ENCODE measurements at places on chromosomes 12 and 14. TPM values are rescaled to one million over a fixed set of nuclear protein-coding genes. Genes with fewer than 3 reads are reported as not detected.

INHBE gene
- total RNA-seq: 8.4 TPM

- H3K36me3 ChIP-seq: no peaks in the 10 kb centered on the region
- H3K4me1 ChIP-seq: no peaks in the 10 kb centered on the region
- H3K27me3 ChIP-seq: peaks cover 6% of the 10 kb centered on the region
- no peak overlapping the region for H3K27ac ChIP-seq
Measured at GRCh38 chr14:30108975-30109700, 181.5 kb upstream of the PRKD1 start.

- H3K4me1 ChIP-seq: peaks cover 83% of the 10 kb centered on the region
- DNase-seq: no peak
- H3K27ac ChIP-seq: peak overlapping the region; percentile 97
- no peaks in the 10 kb centered on the region for H3K36me3 ChIP-seq
- H3K27me3 ChIP-seq: no peaks in the 10 kb centered on the region
- no peak overlapping the region for H3K4me3 ChIP-seq
Measured at GRCh38 chr14:89425931-89426330, 8.9 kb upstream of the FOXN3 start.

GRCh38 chr12:98883231-98883630 is 238.1 kb downstream of the APAF1 start:
- no peak overlapping the region for H3K4me3 ChIP-seq
- H3K27ac ChIP-seq: no peak overlapping the region
- H3K36me3 ChIP-seq: peaks cover 1% of the 10 kb centered on the region

DNA sequence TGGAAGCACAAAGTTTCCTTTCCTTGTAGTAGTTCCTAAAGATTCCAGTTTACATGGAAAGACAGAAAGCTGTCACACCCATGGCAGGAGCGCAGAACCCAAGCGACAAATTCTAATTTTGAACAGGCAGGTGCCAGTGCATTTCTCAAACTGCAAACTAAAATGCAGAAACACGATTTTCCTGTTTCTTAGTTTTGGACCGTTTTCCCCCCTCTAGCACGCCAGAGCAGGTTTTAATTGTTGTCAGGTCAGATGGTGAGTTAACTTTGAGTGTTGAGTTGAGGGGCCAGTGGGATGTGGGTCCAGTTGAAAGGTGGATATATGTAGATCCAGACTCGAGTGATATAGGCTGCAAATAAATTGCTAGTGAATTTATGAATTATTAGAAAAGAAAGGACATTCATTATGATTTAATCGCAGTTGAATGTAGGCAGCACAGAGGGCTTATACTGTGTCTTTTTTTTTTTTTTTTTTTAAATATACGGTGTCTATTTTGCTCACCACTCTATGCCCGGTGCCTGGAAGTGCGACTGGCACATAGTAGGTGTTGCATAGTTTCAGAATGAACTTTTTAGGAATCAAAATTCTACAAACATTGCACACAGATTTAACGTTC is 909 bp upstream of the ETFBKMT start:
- DNase-seq: no peak
- H3K4me1 ChIP-seq: peaks cover 8% of the 10 kb centered on the region
- H3K4me3 ChIP-seq: peak overlapping the region; percentile 91
- H3K27ac ChIP-seq: peak overlapping the region; percentile 25

SLC4A8 gene
- total RNA-seq: 2.4 TPM

TMPRSS12 gene
- not detected for total RNA-seq

- no peak overlapping the region for H3K4me3 ChIP-seq
- H3K27ac ChIP-seq: no peak overlapping the region
- H3K4me1 ChIP-seq: peaks cover 4% of the 10 kb centered on the region
- no peaks in the 10 kb centered on the region for H3K27me3 ChIP-seq
Measured at GRCh38 chr12:25311506-25311905, 60.8 kb upstream of the KRAS start.

KRT82 gene
- total RNA-seq: not detected

- H3K27ac ChIP-seq: peak overlapping the region; percentile 45
- no peak for DNase-seq
- peaks cover 29% of the 10 kb centered on the region for H3K4me1 ChIP-seq
- H3K4me3 ChIP-seq: no peak overlapping the region
- H3K36me3 ChIP-seq: no peaks in the 10 kb centered on the region
Measured at GRCh38 chr12:108772247-108772646, 40.9 kb upstream of the CORO1C start.

- H3K27ac ChIP-seq: peak overlapping the region; percentile 46
- no peaks in the 10 kb centered on the region for H3K27me3 ChIP-seq
- peaks cover 25% of the 10 kb centered on the region for H3K4me1 ChIP-seq
- no peak for DNase-seq
- H3K4me3 ChIP-seq: no peak overlapping the region
Measured at GRCh38 chr14:72525087-72525915, 368.6 kb downstream of the DPF3 start.

- H3K27me3 ChIP-seq: no peaks in the 10 kb centered on the region
- H3K4me1 ChIP-seq: peaks cover 49% of the 10 kb centered on the region
- DNase-seq: no peak
- peaks cover 6% of the 10 kb centered on the region for H3K36me3 ChIP-seq
Measured at GRCh38 chr14:95547626-95548327, 12.9 kb downstream of the GLRX5 start.

PCBP2 gene
- 638 TPM for total RNA-seq

AKAP6 gene
- total RNA-seq: 4.3 TPM

GRCh38 chr12:25025260-25025659 is 76.4 kb upstream of the BCAT1 start:
- no peak overlapping the region for H3K4me3 ChIP-seq
- H3K27ac ChIP-seq: no peak overlapping the region
- no peaks in the 10 kb centered on the region for H3K36me3 ChIP-seq
- no peak for DNase-seq
- no peaks in the 10 kb centered on the region for H3K27me3 ChIP-seq

DNA sequence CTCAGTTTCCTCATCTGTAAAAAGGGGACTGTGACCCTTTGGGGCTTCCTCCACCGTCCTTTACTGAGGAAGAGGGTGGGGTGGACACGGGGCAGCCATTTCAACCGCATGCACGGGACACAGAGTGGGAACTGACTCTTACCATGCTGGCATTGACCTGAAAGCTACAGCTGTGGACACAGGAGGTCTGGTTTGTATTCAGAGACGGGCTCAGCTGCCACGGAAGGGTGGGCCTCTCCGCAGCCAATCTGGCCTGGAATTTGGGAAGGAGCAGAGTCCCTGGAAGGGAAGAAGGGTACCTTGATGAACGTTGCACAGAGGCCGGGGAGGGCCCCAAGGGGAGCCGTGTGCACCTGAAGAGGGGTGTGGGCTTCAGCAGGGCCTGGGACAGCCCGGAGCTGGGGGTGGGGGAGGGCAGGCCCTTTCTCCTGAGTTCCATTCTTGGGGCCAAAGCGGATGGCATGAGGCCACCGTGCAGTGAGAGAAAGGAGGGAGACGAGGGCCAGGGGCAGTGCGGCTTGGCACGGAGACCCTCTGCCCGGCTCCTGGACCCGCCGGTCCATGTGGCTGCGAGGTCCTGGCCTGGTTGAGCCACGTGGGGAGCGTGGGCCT is 14.5 kb downstream of the TNFAIP2 start:
- H3K4me3 ChIP-seq: no peak overlapping the region
- H3K36me3 ChIP-seq: no peaks in the 10 kb centered on the region
- H3K27me3 ChIP-seq: peaks cover 14% of the 10 kb centered on the region
- no peak for DNase-seq
- no peak overlapping the region for H3K27ac ChIP-seq

DNA sequence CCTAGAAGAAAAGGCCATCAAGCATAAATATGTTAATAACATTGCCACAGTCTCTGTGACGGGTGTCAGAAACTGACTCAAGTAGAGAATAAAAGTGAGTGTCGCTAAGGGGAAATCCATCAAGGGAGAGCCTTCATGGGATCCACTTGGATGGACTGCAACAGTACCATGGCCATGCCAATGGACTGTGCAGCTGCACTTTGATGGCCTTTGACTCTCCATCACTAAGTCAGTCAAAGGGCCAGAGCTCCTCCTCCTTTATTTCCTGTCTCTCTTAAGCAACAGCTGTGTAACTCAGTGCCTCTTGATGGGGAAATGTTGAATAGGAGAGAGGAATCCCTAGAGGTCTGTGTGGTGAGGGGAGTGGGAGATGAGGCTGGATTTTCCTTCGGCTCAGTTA is 335.2 kb downstream of the BMP4 start:
- no peaks in the 10 kb centered on the region for H3K27me3 ChIP-seq
- DNase-seq: no peak
- peaks cover 38% of the 10 kb centered on the region for H3K4me1 ChIP-seq
- no peaks in the 10 kb centered on the region for H3K36me3 ChIP-seq
- peak overlapping the region; percentile 74 for H3K27ac ChIP-seq

TTC6 gene
- total RNA-seq: not detected

RNASE1 gene
- total RNA-seq: 0.72 TPM

DNA sequence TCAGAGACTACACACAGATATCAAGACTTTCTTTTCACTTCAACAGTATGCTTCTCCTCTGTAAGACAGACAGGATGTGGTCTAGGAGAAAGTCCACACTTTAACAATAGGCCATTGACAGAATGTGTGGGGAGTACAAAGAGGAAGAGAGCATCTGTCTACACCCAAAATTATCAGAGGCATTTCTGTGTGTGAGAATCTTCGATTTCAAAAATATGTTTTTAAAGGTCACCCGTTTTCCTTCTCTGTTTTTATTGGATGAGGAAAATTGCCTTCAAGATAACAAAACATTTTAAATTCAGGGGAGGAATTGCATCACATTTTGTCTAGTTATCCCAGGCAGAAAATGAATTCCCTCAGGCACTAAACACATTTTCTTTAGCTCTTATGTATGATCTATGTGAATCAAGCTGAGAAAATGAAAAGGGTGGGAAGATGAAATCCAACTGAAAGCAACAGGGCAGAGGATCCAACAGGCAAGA is 16.4 kb downstream of the NAV3 start:
- H3K27me3 ChIP-seq: no peaks in the 10 kb centered on the region
- DNase-seq: no peak
- no peak overlapping the region for H3K4me3 ChIP-seq

GRCh38 chr12:131074221-131075083 is 120.7 kb downstream of the ADGRD1 start:
- peak; percentile 68 for DNase-seq
- peaks cover 3% of the 10 kb centered on the region for H3K27me3 ChIP-seq
- no peaks in the 10 kb centered on the region for H3K36me3 ChIP-seq
- H3K4me3 ChIP-seq: no peak overlapping the region
- no peak overlapping the region for H3K27ac ChIP-seq
- H3K4me1 ChIP-seq: no peaks in the 10 kb centered on the region

RNASE7 gene
- not detected for total RNA-seq

DNA sequence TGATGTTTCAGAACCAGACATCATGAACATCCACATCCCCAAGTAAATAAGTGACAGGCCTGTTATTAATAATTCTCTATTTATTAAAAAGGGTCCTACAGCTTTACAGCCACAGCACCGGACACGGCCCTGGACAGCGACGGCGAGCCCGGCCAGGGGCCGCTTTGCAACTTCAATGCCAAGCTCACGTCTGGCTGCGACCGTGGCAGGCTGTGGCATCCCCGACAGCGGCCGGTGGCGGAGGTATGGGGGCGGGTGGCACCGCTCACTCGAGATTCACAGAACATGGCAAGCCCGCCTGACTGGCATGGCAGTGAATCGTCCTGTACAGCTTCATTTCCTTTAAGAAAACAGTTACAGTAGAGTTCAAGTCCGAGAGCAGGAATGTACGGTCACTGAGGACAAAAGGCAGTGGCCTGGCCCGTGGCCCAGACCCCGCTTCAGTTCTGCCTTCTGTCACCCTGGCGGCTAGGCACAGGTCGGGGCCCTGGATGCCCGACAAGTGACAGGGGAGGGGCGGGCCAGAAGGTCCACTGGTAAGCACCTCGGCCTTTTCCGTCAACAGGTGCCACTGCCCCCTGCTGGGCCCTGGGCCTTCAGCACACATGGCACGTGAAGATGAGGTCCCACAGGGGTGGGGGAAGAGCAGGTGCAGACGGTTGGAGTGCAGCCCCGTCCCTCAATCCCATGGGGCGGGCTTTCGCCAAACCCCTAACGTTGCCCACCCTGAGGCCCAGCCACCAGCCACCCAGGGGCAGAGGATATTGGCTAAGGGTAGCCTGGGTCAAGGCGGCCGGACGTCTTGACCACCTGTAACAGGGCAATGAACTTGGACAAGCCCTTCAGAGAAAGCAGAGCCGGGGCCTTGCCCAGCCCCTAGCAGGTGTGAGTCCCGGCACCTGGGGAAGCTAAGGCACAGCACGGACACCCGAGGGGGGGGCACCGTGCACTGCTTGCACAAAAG is 30.3 kb downstream of the HIP1R start:
- no peaks in the 10 kb centered on the region for H3K27me3 ChIP-seq
- no peak overlapping the region for H3K27ac ChIP-seq
- no peak for DNase-seq
- peaks cover 19% of the 10 kb centered on the region for H3K36me3 ChIP-seq
- no peak overlapping the region for H3K4me3 ChIP-seq

APPL2 gene
- total RNA-seq: 47.5 TPM

KRT3 gene
- total RNA-seq: not detected

ADCY6 gene
- total RNA-seq: 54.9 TPM

GRCh38 chr12:68119250-68119649 is 40.3 kb downstream of the IFNG start:
- H3K27me3 ChIP-seq: peaks cover 20% of the 10 kb centered on the region
- no peaks in the 10 kb centered on the region for H3K4me1 ChIP-seq
- H3K4me3 ChIP-seq: no peak overlapping the region
- H3K27ac ChIP-seq: no peak overlapping the region
- DNase-seq: no peak
- H3K36me3 ChIP-seq: no peaks in the 10 kb centered on the region

LALBA gene
- not detected for total RNA-seq

GRCh38 chr12:124979568-124979967 is 9.4 kb downstream of the DHX37 start:
- H3K27me3 ChIP-seq: no peaks in the 10 kb centered on the region
- no peak overlapping the region for H3K27ac ChIP-seq
- H3K36me3 ChIP-seq: peaks cover 27% of the 10 kb centered on the region
- no peak for DNase-seq

DNA sequence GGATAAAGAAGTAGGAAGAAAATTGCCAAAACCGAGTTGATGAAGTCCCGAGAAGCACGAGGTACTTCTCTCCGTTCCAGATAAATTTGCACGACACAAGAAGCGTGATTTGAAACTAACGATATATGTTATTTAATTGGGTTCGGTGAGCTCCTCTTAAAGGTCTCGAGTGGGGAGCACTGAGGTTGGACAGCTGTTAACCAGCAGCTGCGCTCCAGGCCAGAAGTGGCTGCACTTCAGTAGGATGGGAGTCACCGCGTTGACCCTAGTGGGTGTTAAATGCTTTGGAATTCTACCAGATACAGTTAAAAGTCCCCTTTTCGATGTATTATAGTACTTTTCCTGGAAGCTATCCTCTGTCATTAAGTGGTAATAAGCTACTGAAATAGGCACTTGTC is 953 bp upstream of the DCAF5 start:
- peaks cover under 1% of the 10 kb centered on the region for H3K36me3 ChIP-seq
- peaks cover 38% of the 10 kb centered on the region for H3K4me1 ChIP-seq
- H3K4me3 ChIP-seq: peak overlapping the region; percentile 92
- H3K27ac ChIP-seq: peak overlapping the region; percentile 83
- DNase-seq: no peak
- no peaks in the 10 kb centered on the region for H3K27me3 ChIP-seq

DNA sequence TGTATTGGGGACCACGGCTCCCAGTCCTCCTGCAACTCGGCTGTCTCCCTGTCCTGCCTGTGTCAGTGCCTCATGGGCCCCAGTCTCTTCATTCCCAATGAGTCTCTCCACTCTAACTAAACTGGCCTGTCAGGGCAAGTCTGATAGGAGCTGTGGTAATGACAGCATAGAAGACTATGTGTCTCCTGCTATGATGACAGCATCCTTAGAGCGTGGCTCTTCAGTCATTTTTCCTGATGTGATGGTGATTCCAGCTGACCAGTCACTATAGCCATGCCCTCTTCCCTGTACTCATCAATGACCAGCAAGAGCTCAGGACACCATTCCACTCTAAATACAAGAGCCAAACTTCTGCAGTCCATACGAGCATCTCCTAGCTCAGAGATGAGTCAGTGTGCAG is 339.8 kb downstream of the PCNX1 start:
- H3K36me3 ChIP-seq: peaks cover 4% of the 10 kb centered on the region
- H3K4me3 ChIP-seq: no peak overlapping the region
- no peak overlapping the region for H3K27ac ChIP-seq
- no peaks in the 10 kb centered on the region for H3K27me3 ChIP-seq
- DNase-seq: no peak
